SJCRH30 (cell line): ENCODE measurements at places on chromosomes 11 and 22.
A peak's percentile ranks its signal among the peaks of the same experiment; 100 is the strongest.

DNA sequence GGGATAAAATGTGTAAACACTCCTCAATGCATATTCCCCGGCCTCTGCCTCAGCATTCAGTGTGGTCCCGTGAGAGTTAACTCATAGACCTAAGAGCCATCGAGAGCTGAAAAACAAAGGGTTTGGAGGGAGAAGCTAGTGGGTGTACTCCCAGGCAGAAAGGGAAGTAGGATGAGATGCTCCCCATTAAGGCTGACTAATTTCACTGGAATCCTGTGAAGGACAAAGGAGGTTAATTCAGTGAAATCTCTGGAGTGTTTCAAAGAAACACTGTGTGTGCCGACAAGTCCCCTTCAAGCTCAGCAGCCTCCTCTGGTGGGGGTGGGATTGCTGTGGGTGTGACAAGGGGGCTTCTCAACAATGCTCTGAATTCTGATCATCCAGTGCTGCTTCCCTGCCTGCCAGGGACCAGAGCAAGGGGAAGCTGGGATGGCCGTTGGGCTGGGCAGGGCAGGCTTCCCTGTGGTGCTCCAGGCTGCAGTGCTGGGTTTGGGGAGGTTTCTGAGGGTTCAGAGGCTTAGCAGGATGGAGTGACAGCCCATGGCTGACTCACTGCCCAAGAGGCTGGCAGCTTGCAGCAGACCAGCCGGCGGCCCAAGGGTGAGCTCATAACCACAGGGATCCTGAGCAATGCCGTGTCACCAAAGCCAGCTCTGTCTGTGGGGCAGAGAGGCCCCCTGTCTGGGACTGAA is 61.4 kb upstream of the BMAL1 start:
- DNase-seq: peak; percentile 92

DNA sequence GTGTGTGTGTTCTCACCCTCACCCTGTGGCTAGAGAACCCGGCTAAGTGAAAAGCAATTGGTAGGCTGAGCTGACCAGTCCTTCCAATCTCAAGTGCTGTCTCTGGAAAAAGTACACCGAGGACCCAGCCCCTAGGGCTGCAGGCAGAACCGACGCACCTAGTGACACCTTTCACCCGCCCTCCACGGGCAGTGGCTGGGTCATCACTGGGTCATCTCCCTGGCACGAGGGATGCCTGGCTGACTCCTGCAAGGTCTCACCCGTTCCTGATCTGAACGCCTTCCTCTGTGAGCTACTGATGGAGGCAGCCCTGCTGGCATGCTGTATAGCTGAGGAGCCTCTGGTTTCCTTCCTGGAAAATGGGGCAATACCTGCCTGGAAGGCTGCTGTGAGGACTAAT is 311.5 kb downstream of the NTM start:
- no peak for DNase-seq

DNA sequence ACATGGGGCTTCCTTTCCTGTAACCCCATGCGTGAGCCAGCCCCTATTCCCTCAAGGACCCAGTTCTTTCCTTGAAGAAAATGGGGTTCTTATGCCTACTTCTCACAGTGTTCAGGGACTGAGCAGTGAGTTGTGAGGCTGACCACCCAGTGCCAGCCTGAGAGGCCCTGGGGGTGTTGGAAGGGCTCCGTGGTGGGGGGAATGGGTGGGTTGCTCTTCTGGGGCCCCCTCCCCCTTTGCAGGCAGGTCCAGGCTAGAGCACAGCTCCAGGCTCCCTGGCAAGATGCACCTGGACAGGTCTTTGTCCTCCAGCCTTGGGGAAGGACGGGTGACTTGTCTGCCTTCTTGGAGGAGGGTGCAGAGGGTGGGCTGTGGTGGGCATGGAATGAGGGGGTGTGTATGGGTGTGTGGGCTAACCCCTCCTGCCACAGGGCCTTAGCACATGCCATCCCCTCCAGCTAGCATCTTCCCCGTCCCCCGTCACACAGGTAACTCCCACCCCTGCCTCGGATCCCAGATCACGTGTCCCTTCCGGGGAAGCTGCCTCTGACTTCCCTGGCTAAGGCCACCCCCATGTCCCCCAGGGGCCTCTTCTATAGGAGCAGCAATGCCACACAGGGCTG is 64.6 kb downstream of the MYEOV start:
- no peak for DNase-seq

DNA sequence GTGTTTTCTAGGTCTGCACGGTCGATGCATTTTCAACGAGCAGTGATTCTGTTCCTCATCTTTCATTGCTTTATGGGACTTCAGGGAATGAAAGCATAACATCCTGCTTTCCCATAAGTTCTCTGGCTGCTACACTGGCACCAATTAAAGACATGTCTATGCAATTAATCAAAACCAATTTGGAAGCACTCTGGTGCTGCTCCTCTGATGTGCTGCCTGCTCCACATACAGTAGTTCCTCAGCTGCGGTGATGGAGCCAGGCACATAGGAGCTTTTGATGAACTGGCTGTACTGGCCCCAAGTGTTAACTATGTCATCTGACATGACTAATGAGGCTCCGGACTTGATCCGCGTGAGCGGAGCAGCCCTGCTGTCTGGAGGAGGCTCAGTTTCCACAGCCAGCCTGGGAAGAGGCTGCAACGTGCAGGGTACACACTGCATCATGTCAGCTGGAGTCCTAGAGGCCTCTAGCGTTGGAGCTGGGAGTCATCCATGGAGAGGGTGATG is 29.8 kb downstream of the GVQW3 start:
- no peak for DNase-seq

GRCh38 chr11:65866509-65867283 is 5.9 kb downstream of the EFEMP2 start:
- no peak for DNase-seq

GRCh38 chr11:111010391-111011274 is 234.9 kb upstream of the POU2AF2 start:
- DNase-seq: no peak

DNA sequence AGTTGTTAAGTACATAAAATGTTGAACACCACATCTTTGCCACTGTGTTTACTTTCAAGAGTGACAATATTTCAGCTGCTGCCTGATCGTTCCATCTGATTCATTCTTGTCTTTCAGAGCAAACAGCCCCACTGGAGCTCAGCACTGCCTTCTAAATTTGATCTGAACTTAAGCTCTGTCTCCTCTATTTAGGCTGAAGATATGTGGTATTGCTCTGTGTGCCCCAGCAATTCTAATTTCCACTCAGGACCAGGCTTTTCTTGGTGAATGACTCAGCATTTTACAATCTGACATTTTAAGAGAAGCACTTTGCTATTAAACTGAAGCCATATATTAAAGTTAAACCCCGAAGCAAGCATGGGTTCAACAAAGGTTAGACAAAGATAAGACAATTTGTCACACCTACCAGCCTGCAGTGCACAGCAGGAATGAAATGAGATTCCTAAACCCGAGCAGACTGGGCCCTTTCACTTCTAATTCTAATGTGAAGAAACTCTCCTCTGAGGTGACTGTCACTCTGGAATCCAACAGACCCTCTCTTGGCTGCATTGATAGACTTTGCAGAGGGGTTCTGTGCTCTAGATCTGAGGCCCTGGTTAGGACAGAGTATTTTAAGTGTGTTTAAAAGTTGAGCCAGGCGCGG is 41.7 kb upstream of the PLET1 start:
- DNase-seq: peak; percentile 43

- DNase-seq: no peak
Observed at GRCh38 chr11:8937159-8937558, 4.4 kb upstream of the C11orf16 start.

- DNase-seq: peak; percentile 26
Observed at GRCh38 chr11:104120493-104121137, 43.3 kb downstream of the PDGFD start.

DNA sequence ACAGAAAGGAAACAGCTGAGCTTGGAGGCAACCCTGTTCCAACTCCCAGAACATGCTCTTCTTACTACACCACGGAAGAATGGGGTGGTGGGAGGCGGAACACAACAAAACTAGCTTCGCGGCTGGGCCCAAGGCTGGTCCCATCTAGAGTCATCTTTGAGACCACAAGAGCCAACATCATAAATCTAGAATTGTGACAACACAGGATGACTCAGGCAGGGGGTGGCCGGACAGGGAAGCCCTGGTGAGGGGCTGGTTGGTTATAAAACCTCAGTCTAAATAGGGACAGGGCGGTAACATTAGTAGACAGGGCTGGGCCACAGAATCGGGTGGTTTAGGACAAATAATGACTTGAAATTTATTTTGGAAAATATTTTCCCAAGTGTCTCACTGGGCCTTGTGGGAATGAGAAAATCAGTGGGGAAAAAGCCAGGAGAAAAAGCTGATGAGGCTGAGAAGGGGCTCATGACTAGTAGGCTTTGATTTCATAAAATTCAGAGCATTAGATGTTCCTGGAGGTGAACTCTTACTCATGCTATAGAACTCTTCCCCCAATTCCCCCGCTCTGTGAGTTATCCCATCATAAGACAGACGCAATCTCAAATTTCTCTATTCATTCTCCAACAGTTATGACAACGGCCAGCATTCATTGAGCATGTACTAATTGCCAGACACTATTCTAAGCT is 151.8 kb upstream of the TIMP3 start:
- no peak for DNase-seq

DNA sequence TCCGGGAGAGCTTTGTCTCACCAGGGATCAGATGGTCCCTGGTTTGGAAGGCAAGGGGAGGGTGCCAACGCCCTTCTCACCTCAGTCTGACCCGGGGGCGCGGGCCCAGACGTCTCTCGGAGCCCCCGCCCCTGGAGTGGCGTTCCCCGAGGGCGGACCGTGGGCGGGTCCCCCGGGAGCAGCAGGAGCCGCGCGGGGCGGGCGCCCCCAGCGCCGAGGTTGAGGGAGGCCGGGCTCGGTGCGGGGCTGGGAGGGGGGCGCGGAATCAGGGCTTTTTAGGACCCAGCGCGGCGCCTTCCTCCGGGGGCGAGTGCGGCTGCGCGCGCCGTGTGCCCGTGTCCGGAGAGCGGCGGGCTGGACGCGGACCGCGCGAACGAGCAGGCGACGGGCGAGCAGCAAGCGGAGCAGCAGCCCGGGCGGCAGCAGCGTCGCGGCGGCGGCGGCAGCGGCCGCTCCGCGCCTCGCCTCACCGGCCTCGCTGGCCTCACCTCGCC is at the start of gene KCNC1:
TSS of gene KCNC1 (plus strand) at position 364 of the 494 bp plus-strand sequence. CDS start 1,222 bp downstream, outside the sequence.
- DNase-seq: peak; percentile 92

- DNase-seq: no peak
Observed at GRCh38 chr11:88326099-88326498, 11.4 kb downstream of the CTSC start.

DNA sequence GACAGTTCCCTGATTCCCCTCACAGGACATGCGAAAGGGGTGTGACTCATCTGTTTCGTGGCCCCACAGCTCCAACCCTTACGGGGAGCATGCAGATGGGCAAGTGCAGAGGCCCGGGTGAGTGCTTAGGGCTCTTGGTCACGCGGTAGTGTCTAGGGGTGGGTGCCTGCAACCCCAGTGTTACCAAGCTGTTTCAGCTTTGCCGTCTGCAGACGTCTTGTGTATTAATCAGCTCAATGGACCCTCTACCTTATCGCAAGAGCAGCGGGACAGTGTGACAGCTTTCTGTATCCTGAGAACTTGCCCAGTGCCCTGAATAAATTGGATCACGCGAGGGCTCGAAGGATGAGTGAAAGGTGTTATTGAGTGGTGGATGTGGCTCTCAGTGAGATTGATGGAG is 816.4 kb upstream of the ANO3 start:
- DNase-seq: no peak

- peak; percentile 26 for DNase-seq
Observed at GRCh38 chr11:67468456-67468758, 644 bp downstream of the TMEM134 start.

DNA sequence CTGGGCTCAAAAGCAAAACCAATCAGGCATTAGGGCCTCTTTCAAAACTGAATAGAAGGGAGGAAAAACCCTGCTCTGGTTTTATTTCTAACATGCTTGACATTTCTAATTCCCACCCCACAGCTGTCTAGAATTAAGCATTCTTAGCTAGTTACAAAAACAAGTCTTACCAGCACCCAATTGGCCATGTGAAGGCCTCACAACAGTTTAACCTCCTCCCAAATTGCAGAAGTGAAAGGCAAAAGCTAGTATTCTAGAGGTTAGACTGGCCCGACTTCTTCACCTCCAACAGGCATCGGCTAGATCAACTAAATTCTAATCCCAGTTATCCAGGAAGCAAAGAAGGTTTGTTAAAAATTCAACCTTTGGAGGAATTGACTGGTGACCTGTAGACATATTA is 6.5 kb downstream of the SF1 start:
- no peak for DNase-seq

DNA sequence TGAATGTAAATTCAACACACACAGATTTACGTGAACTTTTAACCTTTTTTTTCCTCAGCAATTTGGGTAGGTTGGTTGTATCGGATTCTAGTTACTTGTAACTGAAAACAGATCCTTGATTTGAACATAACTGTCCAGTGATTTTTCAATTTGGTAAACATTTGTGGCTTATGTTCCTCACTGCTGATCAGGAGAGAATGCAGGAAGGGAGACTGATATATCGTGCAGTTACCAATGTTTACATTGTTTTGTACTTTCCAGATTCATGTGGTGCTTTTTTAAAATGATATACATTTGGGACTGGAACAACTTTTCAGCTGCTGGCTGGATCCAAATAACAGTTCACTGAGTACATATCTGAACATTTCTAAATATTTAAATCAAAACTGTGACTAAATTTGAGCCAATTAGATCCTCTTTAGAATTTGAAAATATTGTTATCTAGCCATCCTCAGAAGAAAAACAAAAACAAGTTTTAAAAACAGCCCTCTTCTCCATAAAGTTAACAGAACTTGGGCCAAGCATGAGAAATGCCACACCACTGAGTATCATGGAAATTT is 84.3 kb upstream of the MTMR2 start:
- DNase-seq: no peak

DNA sequence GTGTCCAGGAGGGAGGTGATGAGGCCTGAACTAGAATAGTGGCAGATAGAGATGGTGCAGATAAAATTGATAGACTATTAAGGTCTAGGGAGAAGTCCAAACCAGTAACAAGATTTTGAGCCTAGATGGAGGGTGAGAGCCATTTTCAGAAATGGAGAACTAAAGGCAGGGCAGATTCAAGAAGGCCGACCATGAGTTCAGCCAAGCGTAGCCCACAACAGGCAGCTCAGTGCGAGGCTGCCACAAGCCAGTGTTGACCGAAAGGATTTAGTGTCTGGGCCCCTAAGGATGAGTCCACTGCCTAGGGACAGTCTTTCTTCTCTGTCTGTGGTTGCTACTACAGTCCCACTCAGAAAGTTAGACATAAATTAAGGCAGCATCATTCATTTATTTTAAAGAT is 51.7 kb downstream of the PPP2R1B start:
- DNase-seq: no peak

- no peak for DNase-seq
Observed at GRCh38 chr11:2118677-2119076, 20.5 kb downstream of the IGF2 start.

GRCh38 chr22:46569055-46569847 is 31.8 kb upstream of the CELSR1 start:
- DNase-seq: no peak

- no peak for DNase-seq
Observed at GRCh38 chr22:27788500-27789288, 12.9 kb downstream of the MN1 start.

GRCh38 chr11:40867991-40868632 is 591.3 kb downstream of the LRRC4C start:
- DNase-seq: no peak
